ENCODE measurements at places on chromosomes 7 and 10. TPM values are rescaled to one million over a fixed set of nuclear protein-coding genes. Genes with fewer than 3 reads are reported as not detected.

GRCh38 chr7:128351296-128352152 is 7.8 kb upstream of the RBM28 start:
- H3K4me3 ChIP-seq = no peak overlapping the region
- H3K27me3 ChIP-seq = peaks cover 12% of the 10 kb centered on the region
- no peak for DNase-seq
- no peaks in the 10 kb centered on the region for H3K36me3 ChIP-seq
- H3K4me1 ChIP-seq = no peaks in the 10 kb centered on the region

DNA sequence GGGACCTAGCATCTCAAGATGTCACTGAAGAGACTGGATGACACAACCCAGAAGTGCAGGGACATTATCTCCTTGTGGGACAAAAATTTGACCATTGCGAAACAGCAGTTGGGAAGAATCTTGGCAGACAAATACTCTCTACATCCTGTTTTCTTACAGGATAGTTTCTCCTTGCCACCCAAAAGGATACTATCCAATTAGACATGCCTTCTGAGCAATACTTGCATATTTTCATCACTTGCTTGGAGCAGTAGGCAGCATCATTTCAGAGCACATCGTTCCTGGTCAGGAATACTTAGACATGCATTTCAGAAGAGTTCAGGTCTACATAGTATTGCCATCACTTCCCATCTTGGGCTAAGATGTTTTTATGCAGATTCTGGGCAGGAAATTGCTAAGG is 56.8 kb downstream of the FAS start:
- no peaks in the 10 kb centered on the region for H3K36me3 ChIP-seq
- no peaks in the 10 kb centered on the region for H3K4me1 ChIP-seq
- no peak overlapping the region for H3K4me3 ChIP-seq
- H3K27ac ChIP-seq = no peak overlapping the region
- H3K27me3 ChIP-seq = no peaks in the 10 kb centered on the region

DNA sequence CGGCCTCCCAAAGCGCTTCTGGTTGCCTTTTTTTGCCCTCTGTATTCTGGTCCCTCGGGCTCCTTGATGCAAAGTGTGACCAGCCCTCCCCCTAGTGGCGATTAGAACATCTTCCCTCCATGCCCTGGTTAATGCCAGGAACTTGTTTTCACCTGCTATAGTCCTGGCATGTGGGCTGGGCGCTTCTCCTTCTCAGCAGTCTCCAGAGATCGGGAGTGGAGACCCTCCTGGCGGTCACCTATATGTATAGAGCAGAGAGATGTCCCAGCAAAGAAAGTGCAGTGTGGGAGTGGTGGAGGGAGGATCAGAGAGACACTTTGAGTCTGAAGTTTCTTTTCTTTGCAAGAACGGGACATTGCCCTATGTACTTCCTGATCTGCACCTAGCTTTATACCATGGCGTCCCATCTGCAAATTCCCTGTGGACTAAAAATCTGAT is 264.1 kb downstream of the OTUD1 start:
- peak overlapping the region; percentile 15 for H3K4me3 ChIP-seq
- H3K27ac ChIP-seq = peak overlapping the region; percentile 6
- peak; percentile 74 for DNase-seq
- H3K27me3 ChIP-seq = no peaks in the 10 kb centered on the region
- H3K36me3 ChIP-seq = no peaks in the 10 kb centered on the region

DNA sequence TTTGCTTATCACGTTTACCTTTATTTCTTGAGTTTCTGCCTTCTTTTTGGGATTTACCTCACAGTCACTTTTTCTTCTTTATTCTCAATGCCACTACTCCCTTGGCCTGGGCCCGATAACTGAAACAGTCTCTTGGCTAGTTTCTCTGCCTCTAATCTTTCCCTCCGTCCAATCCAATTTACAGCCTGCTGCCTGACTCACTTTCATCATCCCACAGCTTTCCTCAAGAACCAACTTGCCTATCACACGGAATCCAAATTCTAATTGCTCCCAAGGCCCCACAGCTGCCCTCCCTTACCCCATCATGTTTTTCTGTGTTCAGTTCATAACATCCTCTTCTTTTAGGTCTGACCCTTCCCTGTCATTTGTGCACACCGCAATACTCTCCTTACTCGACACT is 121.4 kb downstream of the HIPK2 start:
- peaks cover 24% of the 10 kb centered on the region for H3K4me1 ChIP-seq
- H3K27me3 ChIP-seq = no peaks in the 10 kb centered on the region
- H3K4me3 ChIP-seq = no peak overlapping the region
- no peaks in the 10 kb centered on the region for H3K36me3 ChIP-seq
- H3K27ac ChIP-seq = no peak overlapping the region
- DNase-seq = no peak

The CRHR2 gene
- total RNA-seq = 0.17 TPM

GRCh38 chr10:77409697-77410471 is 227.7 kb downstream of the KCNMA1 start:
- no peak overlapping the region for H3K27ac ChIP-seq
- H3K4me3 ChIP-seq = no peak overlapping the region
- no peak for DNase-seq
- no peaks in the 10 kb centered on the region for H3K4me1 ChIP-seq
- no peaks in the 10 kb centered on the region for H3K36me3 ChIP-seq
- H3K27me3 ChIP-seq = no peaks in the 10 kb centered on the region

DNA sequence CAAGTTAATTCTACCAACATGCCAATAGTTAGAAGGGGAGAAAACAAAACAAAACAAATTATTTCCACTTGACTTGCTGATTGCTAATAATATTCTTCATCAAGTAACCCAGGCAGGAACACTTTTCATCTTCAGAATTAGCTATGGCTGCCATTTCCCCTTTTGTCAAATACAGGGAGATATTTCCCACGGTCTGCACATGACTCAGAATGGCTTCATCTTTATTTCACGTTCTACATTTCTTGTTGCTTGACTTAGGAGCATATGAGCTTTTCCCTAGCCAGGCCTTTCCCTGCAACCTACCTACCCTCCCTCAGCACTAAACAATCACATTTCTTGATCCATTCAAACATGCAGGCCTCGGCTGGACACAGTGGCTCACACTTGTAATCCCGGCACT is 6.5 kb downstream of the CPVL start:
- DNase-seq = no peak
- H3K27ac ChIP-seq = no peak overlapping the region
- no peak overlapping the region for H3K4me3 ChIP-seq
- H3K27me3 ChIP-seq = no peaks in the 10 kb centered on the region
- no peaks in the 10 kb centered on the region for H3K36me3 ChIP-seq
- H3K4me1 ChIP-seq = no peaks in the 10 kb centered on the region

The VGF gene
- total RNA-seq = 0.14 TPM

Data from prostate gland (tissue), 2 donors.